ENCODE measurements at places on chromosomes 1 and 21. TPM values are rescaled to one million over a fixed set of nuclear protein-coding genes. Genes with fewer than 3 reads are reported as not detected.

POU3F1 gene
- total RNA-seq: not detected

CAMK1G gene
- total RNA-seq: not detected

SPRR1B gene
- not detected for total RNA-seq

GABRD gene
- total RNA-seq: not detected

CD52 gene
- not detected for total RNA-seq

OR2AK2 gene
- not detected for total RNA-seq

FCER1G gene
- total RNA-seq: not detected

MAP3K21 gene
- total RNA-seq: 13.7 TPM

XCL1 gene
- not detected for total RNA-seq

MYBPHL gene
- total RNA-seq: not detected

SELE gene
- not detected for total RNA-seq

GRHL3 gene
- total RNA-seq: 3.5 TPM

SYT6 gene
- not detected for total RNA-seq

OR10T2 gene
- total RNA-seq: not detected

SLC66A1 gene
- total RNA-seq: 28.9 TPM

MNDA gene
- total RNA-seq: not detected

KCNE2 gene
- total RNA-seq: not detected

PGM1 gene
- 132 TPM for total RNA-seq

GNL2 gene
- total RNA-seq: 110 TPM

PRMT6 gene
- total RNA-seq: 20.5 TPM

GNAI3 gene
- 6.8 TPM for total RNA-seq

RIMKLA gene
- 3.5 TPM for total RNA-seq

RSPH1 gene
- 0.98 TPM for total RNA-seq

IVL gene
- total RNA-seq: 1.0 TPM

CHI3L2 gene
- total RNA-seq: 0.55 TPM

EDARADD gene
- total RNA-seq: 0.91 TPM

LCE1E gene
- not detected for total RNA-seq

VWA1 gene
- total RNA-seq: 74.5 TPM

IL10RB gene
- 26.8 TPM for total RNA-seq

DOP1B gene
- total RNA-seq: 8.9 TPM

HSD3B2 gene
- total RNA-seq: not detected

FAM72C gene
- 4.3 TPM for total RNA-seq

MAD2L2 gene
- 127 TPM for total RNA-seq

UBL4B gene
- 0.07 TPM for total RNA-seq

RIPPLY3 gene
- total RNA-seq: 11.4 TPM

RAD54L gene
- total RNA-seq: 26.0 TPM

FAM177B gene
- total RNA-seq: not detected

E2F2 gene
- total RNA-seq: 8.3 TPM

ALG14 gene
- total RNA-seq: 3.4 TPM

TMPRSS15 gene
- 0.12 TPM for total RNA-seq

BACE2 gene
- total RNA-seq: 89.2 TPM

KRTAP21-3 gene
- total RNA-seq: not detected

SH2D1B gene
- 0.04 TPM for total RNA-seq

EXTL1 gene
- not detected for total RNA-seq

EPHA2 gene
- total RNA-seq: 459 TPM

MROH7 gene
- total RNA-seq: not detected

FNBP1L gene
- total RNA-seq: 28.3 TPM

SYTL1 gene
- total RNA-seq: 26.8 TPM

KRTAP21-2 gene
- not detected for total RNA-seq

HES4 gene
- total RNA-seq: 379 TPM

EXO1 gene
- total RNA-seq: 53.6 TPM

RGS16 gene
- 1.5 TPM for total RNA-seq

LCE1D gene
- total RNA-seq: not detected

ZNF672 gene
- total RNA-seq: 83.9 TPM

RAB13 gene
- total RNA-seq: 41.2 TPM

All from PC-3 (cell line).